ENCODE measurements at places on chromosomes 6 and 20.

DNA sequence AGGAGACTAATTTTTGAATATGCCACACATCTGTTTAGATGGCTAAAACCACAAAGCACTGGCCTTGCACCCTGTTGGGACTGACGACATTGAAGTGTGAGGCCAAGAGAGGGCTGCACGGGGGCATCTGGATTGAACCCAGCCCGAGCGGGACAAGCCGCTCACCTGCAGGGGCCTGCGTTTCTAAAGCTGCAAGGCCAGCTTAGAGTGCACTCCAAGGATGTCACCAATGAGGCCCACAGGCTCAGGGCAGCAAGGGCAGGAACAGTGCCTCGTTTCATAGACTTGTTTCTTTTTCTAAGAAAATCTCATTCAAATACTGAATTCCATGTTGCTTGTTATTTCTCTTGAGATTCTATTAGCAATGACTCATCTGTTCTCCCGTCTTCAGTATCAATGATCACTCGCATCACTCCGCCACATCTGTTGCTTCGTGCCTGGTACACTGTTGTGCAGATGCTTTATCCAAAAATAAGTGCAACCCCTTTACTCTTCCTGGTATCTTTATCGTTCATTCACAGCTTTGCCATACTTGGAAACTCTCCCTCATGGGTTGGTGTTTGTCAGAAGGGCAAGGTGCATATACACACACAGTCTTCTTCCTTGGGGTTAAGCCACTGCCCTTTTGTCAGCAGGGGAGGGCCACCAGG is 120.1 kb downstream of the IRF4 start:
- no peak for DNase-seq

- no peak for DNase-seq
These were observed 83.6 kb downstream of the PLEKHG1 start for GRCh38 chr6:150683320-150683719.

DNA sequence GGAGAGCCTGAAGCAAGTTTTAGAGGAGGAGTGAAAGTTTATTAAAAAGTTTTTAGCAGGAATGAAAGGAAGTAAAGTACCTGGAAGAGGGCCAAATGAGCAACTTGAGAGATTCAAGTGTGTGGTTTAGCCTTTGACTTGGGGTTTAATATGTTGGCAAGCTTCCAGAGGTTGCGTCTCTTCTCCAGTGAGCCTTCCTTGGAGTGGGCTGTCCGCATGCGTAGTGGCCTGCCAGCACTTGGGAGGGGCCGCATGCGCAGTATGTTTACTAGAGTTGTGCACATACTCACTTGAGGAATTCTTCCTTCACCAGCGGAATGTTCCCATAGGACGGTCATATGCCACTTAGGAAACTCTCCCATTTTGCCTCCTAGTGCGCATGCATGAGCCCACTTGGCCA is 235.2 kb downstream of the ALDH8A1 start:
- DNase-seq, result peak; percentile 72

DNA sequence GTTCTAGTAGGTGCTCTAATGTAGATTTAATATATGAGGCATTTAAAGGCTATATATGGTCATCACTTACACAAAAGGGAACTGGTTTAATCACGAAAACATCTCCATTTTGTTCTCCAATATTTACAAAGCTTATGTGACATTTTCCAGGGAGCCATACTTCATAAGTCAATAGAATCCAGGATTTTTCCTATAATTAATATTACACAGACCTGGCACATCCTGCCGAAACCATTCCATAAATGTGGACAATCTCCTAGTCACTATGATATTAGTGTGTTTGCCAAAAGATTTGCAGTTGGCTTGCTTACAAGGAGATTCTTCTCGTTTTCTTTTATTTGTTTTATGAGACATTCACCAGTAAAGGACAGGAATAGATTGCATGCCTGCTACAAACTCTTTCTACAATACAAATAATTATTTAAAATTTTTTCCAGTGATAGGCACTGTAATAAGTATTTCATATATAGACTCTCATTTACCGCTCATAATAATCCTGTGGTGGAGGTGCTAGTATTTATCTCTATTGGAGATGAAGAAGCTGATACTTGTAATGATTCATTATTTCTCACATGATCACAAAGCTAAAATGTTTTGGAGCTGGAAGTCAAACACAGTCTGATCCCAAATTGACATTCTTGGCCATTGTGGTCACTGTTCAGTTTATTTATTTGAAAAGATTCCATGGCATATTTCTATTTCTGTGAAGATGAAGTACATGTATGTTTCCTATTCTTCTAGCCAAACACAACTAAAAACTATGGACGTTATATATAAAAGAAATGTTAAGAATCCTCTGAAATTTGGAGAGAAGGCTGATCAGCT is 597.0 kb downstream of the HTR1B start:
- DNase-seq, result no peak

- DNase-seq, result no peak
These were observed 4.0 kb upstream of the SCUBE3 start for GRCh38 chr6:35209622-35210247.

DNA sequence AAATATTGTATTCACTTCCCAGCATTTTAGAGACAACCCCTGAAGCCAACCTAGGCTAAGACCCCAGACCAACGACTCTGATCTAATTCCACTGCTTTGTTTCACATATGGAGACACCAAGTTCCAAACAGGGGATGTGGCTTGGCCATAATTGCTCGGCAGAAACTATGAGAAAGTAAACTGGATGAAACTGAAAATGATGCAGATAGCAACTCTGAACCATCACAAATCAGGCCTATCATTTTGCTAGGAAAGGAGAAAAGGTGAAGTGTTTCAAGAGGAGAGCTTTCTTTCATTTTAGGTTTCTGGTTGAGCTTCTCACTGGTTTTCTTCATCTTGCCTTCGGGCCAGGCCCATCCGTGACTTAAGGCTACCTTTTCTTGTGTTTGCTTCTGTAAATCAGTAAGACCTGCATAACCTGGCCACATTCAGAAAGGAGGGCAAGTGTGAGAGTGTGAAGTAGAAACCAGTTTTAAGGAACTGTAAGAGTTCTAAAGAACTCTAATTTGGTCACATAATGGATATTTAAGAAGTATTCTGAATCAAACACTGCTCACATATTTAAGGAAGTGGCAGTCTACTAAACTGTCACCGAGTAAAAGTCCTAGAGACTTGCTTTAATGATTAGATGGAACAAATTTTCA is 105.8 kb downstream of the BACH2 start:
- no peak for DNase-seq

DNA sequence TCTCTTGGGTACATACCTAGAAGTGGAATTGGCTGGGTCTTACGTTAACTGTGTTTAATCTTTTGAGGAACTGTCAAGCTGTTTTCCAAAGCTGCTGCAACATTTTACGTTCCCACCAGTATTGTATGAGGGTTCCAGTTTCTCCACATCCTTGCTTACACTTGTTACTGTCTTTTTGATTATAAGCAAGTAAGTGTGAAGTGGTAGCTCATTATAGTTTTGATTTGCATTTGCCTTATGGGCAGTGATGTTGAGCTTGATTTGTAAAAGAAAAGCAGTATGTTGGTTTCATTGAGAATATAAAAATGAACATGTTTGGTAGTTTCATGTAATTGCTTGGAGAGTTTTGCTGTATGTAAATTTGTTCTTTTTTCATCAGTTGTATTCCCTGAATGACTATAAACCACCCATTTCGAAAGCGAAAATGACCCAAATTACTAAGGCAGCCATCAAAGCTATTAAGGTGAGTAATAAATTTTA is 40.4 kb downstream of the SCAF8 start:
- no peak for DNase-seq

- DNase-seq, result no peak
These were observed 16.6 kb downstream of the SASH1 start for GRCh38 chr6:148359228-148359627.

- DNase-seq, result no peak
These were observed 542.8 kb downstream of the CDH26 start for GRCh38 chr20:60501048-60501447.

- DNase-seq, result no peak
These were observed 133.6 kb upstream of the TRAF3IP2 start for GRCh38 chr6:111739257-111739696.

DNA sequence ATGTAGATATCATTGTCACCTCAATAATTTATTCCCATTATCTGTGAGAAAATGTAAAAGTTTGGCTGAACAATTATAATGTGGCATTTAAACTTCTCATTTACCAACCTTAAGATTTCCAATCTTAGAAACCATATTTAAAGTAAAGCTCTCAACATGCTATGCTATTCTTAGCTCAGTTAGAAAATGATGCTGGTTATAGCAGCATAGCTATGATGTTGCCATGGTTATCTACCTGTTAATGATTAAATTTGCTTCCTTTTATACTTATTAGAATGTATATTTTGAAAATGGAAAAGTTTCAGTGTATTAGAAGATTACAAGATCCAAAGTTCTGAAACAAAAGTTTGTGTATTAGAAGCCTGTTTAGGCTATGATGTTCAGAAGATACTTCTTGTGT is 110.1 kb downstream of the GPR63 start:
- no peak for DNase-seq

GRCh38 chr6:15476631-15477380 is 186.0 kb downstream of the DTNBP1 start:
- no peak for DNase-seq

GRCh38 chr6:131382631-131383030 is 190.4 kb upstream of the ARG1 start:
- DNase-seq, result no peak

DNA sequence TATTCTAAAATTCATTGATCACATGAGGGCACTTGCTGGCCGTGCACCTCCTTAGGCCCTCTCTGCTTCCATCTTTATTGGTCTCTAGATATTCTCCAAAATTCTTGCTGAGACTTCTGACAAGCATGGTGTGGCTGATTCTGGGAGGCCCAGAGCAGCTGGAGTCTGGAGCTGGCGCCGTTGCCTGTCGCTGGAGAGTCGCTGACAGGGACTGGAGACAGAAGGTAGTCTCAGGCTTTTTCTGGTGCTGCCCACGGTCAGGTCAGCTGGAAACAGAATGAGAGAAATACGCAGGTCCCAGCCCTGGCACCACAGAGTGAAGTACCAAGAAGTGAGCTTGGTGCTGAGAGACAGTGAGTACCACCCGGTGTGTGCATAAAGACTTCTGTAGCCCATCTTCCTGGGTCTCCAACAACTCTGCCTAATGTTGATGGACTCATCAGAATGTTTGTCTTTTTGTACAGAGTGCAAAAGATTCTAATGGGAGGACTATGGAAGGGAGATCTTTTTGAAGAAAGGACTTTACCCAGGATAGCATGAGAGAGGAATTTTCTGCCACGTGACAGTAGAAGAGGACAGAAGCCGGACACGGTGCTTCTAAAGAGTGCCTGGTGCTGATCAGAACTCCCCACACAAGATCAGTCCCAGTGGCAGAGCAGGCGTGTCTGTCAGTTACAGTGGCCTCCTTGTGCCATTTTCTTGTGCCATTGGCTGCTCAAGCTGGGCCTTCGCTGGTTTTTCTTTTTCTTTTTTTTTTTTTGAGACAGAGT is 1.8 kb upstream of the ALDH8A1 start:
- no peak for DNase-seq

All from urothelium cell line (cell line).